ENCODE measurements at places on chromosomes 1 and 21.

DNA sequence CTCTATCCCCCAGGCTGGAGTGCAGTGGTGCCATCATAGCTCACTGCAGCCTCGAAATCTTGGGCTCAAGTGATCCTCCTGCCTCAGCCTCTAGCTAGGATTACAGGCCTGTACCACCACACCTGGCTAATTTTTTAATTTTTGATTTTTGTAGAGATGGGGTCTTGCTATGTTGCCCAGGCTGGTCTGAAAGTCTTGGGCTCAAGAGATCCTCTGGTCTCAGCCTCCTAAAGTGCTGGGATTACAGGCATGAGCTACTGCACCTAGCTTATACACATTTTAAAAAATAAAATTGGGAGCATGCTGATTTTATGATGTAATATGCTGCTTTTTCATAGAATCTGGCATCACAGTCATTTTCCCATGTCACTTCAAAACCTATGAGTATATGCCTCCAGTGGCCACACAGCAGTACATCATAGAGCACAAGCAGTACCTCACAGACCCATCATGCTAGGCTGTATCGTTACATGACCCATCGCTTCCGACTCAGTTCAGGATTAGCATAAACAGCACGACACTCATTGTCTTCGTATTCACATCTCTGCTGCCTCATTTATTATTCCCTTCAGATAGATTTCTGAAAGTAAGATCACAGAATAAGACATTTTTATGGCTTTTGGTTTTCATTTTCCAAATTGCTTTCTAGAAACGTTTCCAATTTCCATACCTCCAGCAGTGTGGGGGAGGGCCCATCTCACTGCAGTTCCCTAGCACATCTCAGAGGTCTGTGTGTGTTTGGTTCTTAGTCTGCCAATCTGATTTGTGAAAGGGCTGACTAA, 35.9 kb upstream of the CCSAP start:
- DNase-seq = no peak

DNA sequence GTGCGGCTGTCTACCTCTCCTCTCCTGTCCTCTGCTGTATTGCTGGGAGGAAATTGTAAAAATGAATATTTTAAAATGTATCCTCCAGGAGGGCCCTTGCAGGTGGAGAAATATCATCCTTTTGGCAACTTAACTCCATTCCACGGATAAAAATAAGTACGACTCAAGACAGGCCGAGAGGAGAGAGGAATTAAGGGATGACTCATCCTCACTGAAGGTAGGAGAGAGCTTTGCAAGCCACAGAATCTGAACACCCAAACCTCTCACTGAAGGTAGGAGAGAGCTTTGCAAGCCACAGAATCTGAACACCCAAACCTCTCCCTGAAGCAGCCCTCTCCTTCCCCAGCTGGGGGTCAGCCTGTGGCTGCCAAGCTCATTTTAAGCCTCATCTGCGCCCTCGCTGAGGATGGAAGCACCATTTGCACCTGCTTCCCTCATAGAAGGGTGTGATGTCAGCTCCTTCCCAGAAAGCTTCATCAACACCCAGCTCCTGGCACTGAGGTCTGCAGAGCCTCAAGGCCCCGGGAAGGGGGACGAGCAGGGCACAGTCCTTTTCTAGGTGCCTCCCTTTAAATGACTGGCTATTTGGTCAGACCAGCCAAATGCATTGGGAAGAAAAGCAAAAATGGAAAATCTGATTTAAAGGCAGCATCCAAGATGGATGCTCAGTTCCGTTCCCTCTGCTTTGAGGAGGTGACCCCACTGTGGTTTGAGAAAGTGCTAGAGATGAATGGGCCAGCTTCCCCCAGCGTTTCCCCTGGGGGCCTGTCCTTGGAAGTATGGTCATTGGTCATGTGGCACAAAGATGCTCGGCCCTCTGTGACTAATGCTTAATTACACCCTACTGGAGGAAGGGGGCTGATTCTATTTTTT, 12.9 kb upstream of the SELENON start:
- DNase-seq = no peak

DNA sequence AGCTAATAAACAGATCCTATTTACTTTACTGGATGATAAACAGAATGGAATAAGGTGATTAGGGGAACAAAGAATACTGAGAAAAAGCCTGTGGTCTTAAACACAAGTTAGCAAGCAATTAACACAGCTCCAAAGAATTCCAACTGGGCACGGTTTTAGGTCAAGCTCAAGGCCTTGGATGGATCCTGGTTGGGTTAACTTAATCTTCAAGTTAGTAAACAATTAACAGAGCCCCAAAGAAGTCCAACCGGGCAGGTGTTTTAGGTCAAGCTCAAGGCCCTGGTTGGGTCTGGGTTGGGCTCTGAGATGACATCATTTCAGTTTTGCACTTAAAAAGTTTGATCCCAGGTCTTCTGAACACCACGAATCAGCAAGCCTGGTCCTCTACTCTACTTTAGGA, 1086.3 kb upstream of the TMPRSS15 start:
- no peak for DNase-seq

DNA sequence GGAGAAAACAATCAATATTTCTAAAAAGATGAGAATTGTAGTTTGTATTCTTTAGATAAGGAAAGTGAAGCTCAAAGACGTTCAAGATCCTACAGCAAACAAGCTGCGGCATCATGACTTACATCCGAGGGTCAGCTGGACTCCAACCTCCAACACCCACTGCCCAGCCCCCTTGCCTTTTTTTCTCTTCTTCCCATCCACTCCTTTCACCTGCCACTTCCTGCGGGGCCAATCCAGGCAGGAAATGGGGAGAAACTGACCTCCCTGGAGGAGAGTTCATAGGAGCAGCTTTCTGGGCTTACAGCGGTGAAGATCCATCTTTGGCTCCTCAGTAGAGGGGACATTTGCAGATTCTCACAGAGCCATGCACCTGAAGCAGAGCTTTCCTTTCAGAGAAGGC, 361.5 kb downstream of the PTPRU start:
- DNase-seq = no peak

- no peak for DNase-seq
Measured at GRCh38 chr21:31443736-31444521, 99.9 kb upstream of the TIAM1 start.

DNA sequence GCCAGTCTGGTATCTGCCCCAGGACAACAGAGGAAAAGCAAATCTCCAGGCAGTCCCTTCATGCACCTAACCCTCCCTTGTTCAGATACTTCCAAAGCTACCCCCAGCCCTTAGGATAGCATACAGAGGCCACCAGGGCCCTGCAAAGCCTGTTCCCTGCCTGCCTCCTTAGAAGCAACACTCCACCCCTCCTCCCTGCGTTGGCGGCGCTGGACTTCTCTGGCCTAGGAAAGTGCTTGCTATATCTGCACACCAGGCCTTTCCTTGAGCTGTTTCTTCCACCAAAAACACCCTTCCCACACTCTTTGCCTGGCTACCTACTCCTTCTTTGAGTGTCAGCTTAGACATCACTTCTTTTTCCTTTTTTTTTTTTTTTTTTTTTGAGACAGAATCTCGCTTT, 61.3 kb downstream of the GRIK3 start:
- DNase-seq = no peak

GRCh38 chr1:3899754-3900149, 320 bp downstream of the C1orf174 start:
- no peak for DNase-seq

DNA sequence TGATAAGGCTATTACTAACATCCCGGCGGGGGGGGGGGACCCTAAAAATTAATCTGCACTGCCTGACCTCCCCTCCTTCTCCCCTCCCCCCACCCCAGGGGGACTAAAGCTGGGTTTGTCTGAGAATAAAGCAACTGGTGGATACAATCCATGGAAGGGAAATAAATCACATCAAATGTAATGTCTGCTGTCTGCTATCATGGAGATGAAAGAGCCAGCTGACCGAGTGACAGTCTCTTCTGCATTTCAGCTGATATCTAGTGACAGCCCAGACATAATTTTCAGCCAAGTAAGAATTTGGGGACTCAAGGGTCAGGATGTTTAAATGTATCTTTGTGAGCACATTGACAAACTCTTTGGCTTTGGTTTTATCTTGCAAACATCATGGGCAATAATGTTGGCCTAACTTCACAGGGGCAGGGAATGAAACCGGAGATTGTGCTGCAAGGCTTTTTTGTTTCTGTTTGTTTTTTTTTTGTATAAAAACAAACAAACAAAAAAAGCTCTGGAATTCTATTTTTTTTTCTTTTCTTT, 44.7 kb downstream of the HTR6 start:
- no peak for DNase-seq

DNA sequence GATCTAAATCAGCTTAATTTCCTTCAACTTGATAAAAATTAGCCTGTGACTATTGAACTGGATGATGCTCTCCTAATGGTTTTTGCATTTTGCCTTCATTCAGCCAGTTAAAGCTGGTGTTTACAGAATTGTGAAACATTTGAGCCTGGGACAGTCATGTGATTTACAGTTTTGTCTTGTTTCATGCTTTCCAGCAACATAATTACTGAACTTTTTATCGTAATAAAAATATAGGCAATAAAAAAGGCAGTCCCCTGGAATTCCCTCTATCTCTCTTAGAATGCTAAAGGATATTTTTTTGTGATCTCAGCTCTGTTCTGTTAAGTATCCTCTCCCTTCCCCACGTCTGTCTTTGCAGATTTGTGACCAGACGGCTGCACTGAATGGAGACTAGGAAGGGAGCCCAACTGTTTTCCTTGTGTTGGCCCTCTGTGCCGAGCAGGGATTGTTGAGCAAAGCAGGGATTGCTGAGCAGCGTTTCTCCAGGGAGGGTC, 70.3 kb upstream of the RGL1 start:
- no peak for DNase-seq

GRCh38 chr1:215761446-215761845, 194.3 kb downstream of the KCTD3 start:
- DNase-seq = no peak

- no peak for DNase-seq
Measured at GRCh38 chr1:226489718-226490425, 58.7 kb upstream of the STUM start.

- DNase-seq = no peak
Measured at GRCh38 chr1:2874207-2874606, 72.7 kb upstream of the TTC34 start.

DNA sequence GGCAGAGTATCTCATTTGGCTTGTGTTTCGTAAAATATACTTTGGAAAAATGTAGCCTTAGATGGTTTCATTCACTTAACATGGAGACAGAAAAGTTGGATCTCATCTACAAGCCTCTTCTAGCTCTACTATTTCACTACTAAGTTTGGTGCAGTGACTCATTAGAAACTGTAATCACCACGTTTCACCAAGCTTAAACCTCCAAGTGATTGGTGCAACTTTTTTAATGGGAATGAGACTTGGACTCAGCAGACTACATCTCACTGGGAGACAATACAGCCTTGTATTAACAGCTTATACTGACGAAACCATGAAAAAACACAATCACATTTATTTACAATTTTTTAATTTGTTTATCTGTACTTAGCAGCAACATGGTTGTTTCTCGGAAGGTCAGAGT, 29.9 kb upstream of the NRIP1 start:
- no peak for DNase-seq

DNA sequence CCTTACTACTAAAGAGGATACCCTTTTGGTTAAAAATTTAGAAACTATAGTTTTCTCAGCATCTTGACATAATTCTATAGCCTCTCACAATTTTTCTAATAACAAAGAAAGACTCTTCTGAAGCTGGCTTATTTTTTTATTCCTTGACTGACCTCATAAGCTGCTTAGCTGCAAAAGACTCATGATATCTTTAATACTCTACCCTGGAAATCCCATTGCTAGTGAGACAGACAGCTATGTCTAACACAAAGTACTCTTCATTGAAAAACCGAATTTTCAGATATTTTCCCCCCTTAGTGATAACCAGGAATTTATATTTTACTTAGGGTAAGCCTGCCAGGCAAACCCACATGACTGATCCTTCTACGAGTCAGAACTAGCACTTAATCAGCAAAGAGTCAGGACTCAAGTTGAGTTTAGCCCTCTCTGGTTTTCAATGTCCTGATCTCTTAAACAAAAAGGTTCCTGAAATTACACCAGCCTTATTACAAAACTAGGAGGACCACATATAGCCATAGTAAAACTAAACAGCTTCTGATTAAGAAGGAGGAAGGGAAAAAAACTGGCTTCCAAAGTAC, 56.9 kb downstream of the ENAH start:
- DNase-seq = no peak
